Right atrium auricular region (tissue), 2 donors: ENCODE measurements at places on chromosomes 12 and 14. TPM values are rescaled to one million over a fixed set of nuclear protein-coding genes. Genes with fewer than 3 reads are reported as not detected.

- no peaks in the 10 kb centered on the region for H3K4me1 ChIP-seq
- H3K36me3 ChIP-seq, result no peaks in the 10 kb centered on the region
- no peak overlapping the region for H3K27ac ChIP-seq
- no peaks in the 10 kb centered on the region for H3K27me3 ChIP-seq
- DNase-seq, result no peak
- no peak overlapping the region for H3K4me3 ChIP-seq
Measured at GRCh38 chr14:81177225-81177624, 43.5 kb downstream of the GTF2A1 start.

Gene ETFBKMT
- total RNA-seq, result 4.2 TPM

Gene CIDEB
- total RNA-seq, result 2.0 TPM

GRCh38 chr12:124532331-124532750, 35.1 kb downstream of the NCOR2 start:
- peaks cover 57% of the 10 kb centered on the region for H3K4me1 ChIP-seq
- no peaks in the 10 kb centered on the region for H3K36me3 ChIP-seq
- no peaks in the 10 kb centered on the region for H3K27me3 ChIP-seq
- H3K27ac ChIP-seq, result peak overlapping the region; percentile 63
- DNase-seq, result no peak

Gene RIMBP2
- not detected for total RNA-seq

GRCh38 chr12:108825201-108825950, 32.0 kb downstream of the SSH1 start:
- H3K4me1 ChIP-seq, result no peaks in the 10 kb centered on the region
- H3K36me3 ChIP-seq, result peaks cover 26% of the 10 kb centered on the region
- H3K4me3 ChIP-seq, result no peak overlapping the region

Gene ESR2
- 0.30 TPM for total RNA-seq

Gene PPP2R5E
- total RNA-seq, result 18.7 TPM

GRCh38 chr12:126582231-126582630, 1517.0 kb downstream of the AACS start:
- H3K4me3 ChIP-seq, result no peak overlapping the region
- no peaks in the 10 kb centered on the region for H3K36me3 ChIP-seq
- H3K27me3 ChIP-seq, result no peaks in the 10 kb centered on the region
- no peak for DNase-seq
- no peaks in the 10 kb centered on the region for H3K4me1 ChIP-seq

Gene SLC17A8
- total RNA-seq, result not detected

Gene INTS13
- 16.4 TPM for total RNA-seq

- H3K4me1 ChIP-seq, result no peaks in the 10 kb centered on the region
- peaks cover 4% of the 10 kb centered on the region for H3K27me3 ChIP-seq
- no peak overlapping the region for H3K27ac ChIP-seq
Measured at GRCh38 chr12:108123402-108123801, 5.7 kb upstream of the WSCD2 start.

DNA sequence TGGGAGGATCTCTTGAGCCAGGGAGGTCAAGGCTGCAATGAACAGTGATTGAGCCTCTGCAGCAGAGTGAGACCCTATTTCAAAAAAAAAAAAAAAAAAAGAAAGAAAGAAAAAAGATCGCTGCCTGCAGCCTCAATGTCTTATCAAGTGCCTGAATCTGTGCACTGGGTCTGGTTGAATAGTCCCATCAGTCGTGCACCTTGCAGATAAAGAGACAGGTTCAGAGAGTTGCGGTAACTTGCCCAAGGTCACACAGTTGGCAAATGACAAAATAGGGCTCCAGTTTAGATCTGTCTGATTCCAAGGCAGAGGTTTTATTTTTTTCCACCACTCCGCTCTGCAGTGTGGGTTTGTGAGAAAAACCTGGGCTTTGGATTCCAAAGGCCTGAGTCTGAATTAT, 649 bp upstream of the PLA2G1B start:
- no peak overlapping the region for H3K4me3 ChIP-seq
- H3K36me3 ChIP-seq, result no peaks in the 10 kb centered on the region
- H3K27me3 ChIP-seq, result no peaks in the 10 kb centered on the region

- no peaks in the 10 kb centered on the region for H3K36me3 ChIP-seq
- no peaks in the 10 kb centered on the region for H3K4me1 ChIP-seq
- no peak overlapping the region for H3K27ac ChIP-seq
- H3K4me3 ChIP-seq, result no peak overlapping the region
Measured at GRCh38 chr12:48946205-48946604, 11.1 kb downstream of the ARF3 start.

Gene IGFBP6
- total RNA-seq, result 99.0 TPM

DNA sequence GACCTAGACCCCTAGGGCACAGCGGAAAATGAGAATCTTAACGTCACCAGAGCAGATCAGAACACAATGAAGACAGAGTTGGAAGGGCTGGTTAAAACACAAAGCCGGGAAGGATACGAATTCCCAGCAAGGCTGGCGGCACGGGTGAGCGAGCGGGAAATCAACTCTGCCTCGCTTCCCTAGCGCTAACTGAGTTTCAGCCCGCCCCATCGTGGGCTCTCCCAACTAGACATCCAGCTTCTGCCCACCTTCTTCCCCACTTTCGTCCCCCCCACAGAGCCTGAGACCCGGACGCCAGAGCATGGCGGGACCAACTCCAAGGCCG, 377 bp downstream of the CCNT1 start:
- no peaks in the 10 kb centered on the region for H3K27me3 ChIP-seq
- peak overlapping the region; percentile 96 for H3K27ac ChIP-seq
- peaks cover 28% of the 10 kb centered on the region for H3K36me3 ChIP-seq

GRCh38 chr12:109605599-109606228, 32.1 kb downstream of the MVK start:
- H3K27ac ChIP-seq, result peak overlapping the region; percentile 89
- H3K36me3 ChIP-seq, result no peaks in the 10 kb centered on the region
- H3K27me3 ChIP-seq, result no peaks in the 10 kb centered on the region
- no peak for DNase-seq
- H3K4me3 ChIP-seq, result no peak overlapping the region
- H3K4me1 ChIP-seq, result peaks cover 15% of the 10 kb centered on the region

Gene NAA30
- total RNA-seq, result 26.1 TPM

- peaks cover 46% of the 10 kb centered on the region for H3K36me3 ChIP-seq
- DNase-seq, result no peak
- peak overlapping the region; percentile 3 for H3K27ac ChIP-seq
- H3K4me3 ChIP-seq, result no peak overlapping the region
- H3K4me1 ChIP-seq, result peaks cover 80% of the 10 kb centered on the region
Measured at GRCh38 chr12:53383258-53383657, 3.3 kb downstream of the SP1 start.

Gene KCNC2
- not detected for total RNA-seq

Gene SPIC
- not detected for total RNA-seq

GRCh38 chr12:132163911-132164288, 19.6 kb downstream of the NOC4L start:
- H3K27ac ChIP-seq, result no peak overlapping the region
- H3K36me3 ChIP-seq, result no peaks in the 10 kb centered on the region
- H3K4me1 ChIP-seq, result no peaks in the 10 kb centered on the region
- DNase-seq, result no peak
- H3K27me3 ChIP-seq, result no peaks in the 10 kb centered on the region
- H3K4me3 ChIP-seq, result no peak overlapping the region

Gene CARMIL3
- not detected for total RNA-seq

Gene WSCD2
- total RNA-seq, result 0.31 TPM

- no peaks in the 10 kb centered on the region for H3K27me3 ChIP-seq
- no peak for DNase-seq
- H3K4me3 ChIP-seq, result no peak overlapping the region
Measured at GRCh38 chr12:111580737-111581136, 18.4 kb downstream of the ATXN2 start.

GRCh38 chr12:57160040-57160439, 12.6 kb upstream of the LRP1-AS start:
- peaks cover 93% of the 10 kb centered on the region for H3K36me3 ChIP-seq
- no peak for DNase-seq
- H3K4me3 ChIP-seq, result no peak overlapping the region

Gene ACSM4
- not detected for total RNA-seq

Gene BIN2
- total RNA-seq, result 2.1 TPM

GRCh38 chr12:20017802-20018201, 350.5 kb upstream of the PDE3A start:
- H3K27me3 ChIP-seq, result no peaks in the 10 kb centered on the region
- no peak overlapping the region for H3K4me3 ChIP-seq
- H3K36me3 ChIP-seq, result no peaks in the 10 kb centered on the region
- no peaks in the 10 kb centered on the region for H3K4me1 ChIP-seq
- DNase-seq, result no peak

Gene NFKBIA
- 302 TPM for total RNA-seq

Gene SERPINA9
- total RNA-seq, result not detected

DNA sequence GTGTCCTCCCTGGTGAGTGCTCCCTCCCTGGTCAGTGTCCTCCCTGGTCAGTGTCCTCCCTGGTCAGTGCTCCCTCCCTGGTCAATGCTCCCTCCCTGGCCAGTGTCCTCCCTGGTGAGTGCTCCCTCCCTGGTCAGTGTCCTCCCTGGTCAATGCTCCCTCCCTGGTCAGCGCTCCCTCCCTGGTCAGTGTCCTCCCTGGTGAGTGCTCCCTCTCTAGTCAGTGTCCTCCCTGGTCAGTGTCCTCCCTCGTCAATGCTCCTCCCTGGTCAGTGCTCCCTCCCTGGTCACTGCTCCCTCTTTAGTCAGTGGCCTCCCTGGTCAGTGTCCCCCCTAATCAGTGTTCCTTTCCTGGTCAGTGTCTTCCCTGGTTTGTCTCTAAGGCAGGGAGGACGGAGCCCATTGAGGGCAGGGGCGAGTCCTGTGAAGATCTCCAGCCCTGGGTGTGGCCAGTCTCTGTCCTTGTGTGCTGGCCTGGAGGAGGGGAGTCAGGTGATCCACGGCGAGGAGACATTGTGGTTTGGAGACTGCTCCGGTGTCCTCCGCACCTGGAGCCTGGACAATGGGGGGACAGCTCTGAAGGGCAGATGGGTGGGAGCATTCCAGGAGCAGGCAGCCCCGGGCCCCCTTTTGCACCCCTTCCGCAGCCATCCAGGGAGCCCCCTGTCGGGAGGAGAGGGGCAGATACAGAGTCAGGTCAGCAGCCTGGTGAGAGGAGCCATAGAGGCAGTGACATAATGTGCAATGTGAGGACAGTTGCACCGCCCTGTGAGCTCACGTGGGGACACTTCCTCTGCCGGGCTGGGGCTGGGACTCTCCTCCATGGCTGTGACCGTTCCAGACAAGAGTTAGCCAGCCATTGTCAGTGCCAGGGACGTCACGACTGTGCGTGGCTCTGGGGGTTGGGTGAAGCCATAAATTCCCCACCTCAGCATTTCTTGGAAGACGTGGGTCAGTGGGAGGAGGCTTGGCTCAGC, 93.4 kb downstream of the ADGRD1 start:
- no peaks in the 10 kb centered on the region for H3K27me3 ChIP-seq
- no peak overlapping the region for H3K4me3 ChIP-seq
- peak overlapping the region; percentile 59 for H3K27ac ChIP-seq
- H3K36me3 ChIP-seq, result peaks cover 33% of the 10 kb centered on the region
- peak; percentile 73 for DNase-seq
- no peaks in the 10 kb centered on the region for H3K4me1 ChIP-seq

DNA sequence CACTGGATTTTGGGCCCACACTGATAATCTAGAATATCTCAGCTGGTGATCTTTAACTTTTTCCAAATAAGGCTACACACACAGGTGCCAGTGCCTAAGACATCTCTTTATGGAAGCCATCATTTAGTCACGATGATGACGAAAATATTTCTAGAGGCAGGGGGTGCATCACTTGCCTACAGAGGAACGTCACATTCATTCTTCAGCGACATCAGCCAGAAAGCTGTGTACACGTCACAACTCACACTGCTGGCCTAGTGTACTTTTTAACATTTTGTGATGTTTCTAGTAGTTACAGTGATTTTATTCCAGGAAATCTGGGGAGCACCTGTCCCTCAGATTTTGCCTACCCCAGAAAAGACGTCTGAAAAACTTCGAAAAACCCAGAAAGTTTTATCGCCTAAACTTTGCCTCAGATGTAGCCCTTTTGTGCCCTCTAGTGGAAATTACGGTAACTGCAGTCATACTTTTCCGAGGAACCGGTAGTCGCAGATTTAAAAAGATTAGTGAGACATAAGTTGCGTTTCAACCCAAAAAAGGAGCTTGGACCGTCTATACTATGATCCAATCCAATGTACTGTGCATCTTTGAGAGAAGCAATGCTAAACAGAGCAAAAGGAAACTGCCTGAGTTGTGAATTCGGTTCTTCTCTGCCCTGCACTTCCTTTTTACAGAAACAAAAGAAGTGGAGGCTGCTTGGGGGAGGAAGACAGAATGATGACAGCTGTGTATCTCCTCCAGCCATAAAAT, 64.3 kb upstream of the STON2 start:
- no peaks in the 10 kb centered on the region for H3K27me3 ChIP-seq
- H3K27ac ChIP-seq, result no peak overlapping the region
- no peaks in the 10 kb centered on the region for H3K36me3 ChIP-seq
- DNase-seq, result no peak
- peak overlapping the region; percentile 40 for H3K4me3 ChIP-seq

Gene MIP
- not detected for total RNA-seq

GRCh38 chr14:26597071-26597588, 703 bp downstream of the NOVA1 start:
- H3K4me3 ChIP-seq, result peak overlapping the region; percentile 62
- H3K27me3 ChIP-seq, result no peaks in the 10 kb centered on the region
- DNase-seq, result no peak
- no peaks in the 10 kb centered on the region for H3K36me3 ChIP-seq
- peak overlapping the region; percentile 81 for H3K27ac ChIP-seq

Gene NUP107
- total RNA-seq, result 12.6 TPM

GRCh38 chr12:48980389-48980952, 2.3 kb downstream of the WNT1 start:
- peaks cover 43% of the 10 kb centered on the region for H3K4me1 ChIP-seq
- no peak for DNase-seq
- H3K27me3 ChIP-seq, result peaks cover 7% of the 10 kb centered on the region
- no peaks in the 10 kb centered on the region for H3K36me3 ChIP-seq
- H3K27ac ChIP-seq, result no peak overlapping the region

Gene TAS2R7
- total RNA-seq, result not detected

Gene BCDIN3D
- 1.8 TPM for total RNA-seq

Gene LARP4
- 42.9 TPM for total RNA-seq

DNA sequence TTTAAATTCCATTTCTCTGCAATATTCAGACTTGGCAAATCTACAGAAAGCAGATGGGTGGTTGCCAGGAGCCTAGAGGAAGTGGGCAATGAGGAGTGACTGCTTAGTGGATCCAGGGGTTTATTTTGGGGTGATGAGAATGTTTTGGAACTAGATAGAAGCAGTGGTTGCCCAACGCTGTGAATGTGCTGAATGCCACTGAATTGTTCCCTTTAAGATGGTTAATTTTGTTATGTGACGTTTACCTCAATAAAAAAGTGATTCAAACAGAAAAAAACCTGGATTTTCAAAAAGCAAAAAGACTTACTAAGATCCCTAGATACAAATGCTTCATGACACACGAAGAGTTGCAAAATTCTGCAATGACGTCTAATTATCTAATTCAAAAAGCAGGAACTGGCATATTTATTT, 34.2 kb downstream of the DAO start:
- H3K27ac ChIP-seq, result no peak overlapping the region
- H3K4me1 ChIP-seq, result no peaks in the 10 kb centered on the region

DNA sequence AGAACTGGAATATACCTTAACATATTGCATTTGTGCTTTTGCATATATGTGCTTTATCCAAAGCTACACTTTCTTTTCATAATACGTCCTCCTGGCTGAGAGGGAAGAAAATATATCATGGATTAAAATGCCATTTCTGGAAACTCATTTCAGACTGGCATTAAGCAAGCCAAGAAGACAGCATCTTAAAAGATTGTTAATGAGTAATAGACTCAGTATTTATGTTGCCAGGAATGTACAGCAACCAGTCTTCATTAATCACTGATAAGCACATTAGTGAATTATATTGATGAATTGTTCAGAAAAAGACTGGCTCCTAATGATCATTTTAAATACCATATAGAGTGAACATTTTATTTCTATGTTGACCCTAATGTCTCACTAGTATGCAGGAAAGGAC, 134.9 kb upstream of the IFNG-AS1 start:
- no peaks in the 10 kb centered on the region for H3K27me3 ChIP-seq
- no peak for DNase-seq
- H3K27ac ChIP-seq, result no peak overlapping the region
